ENCODE measurements at places on chromosomes 6 and 20. TPM values are rescaled to one million over a fixed set of nuclear protein-coding genes. Genes with fewer than 3 reads are reported as not detected.

Gene SLC22A3
- total RNA-seq: 189 TPM

Gene ARMH2
- not detected for total RNA-seq

Gene MAP7
- 1.2 TPM for total RNA-seq

Gene FIG4
- 22.4 TPM for total RNA-seq

Gene EPPIN
- total RNA-seq: not detected

Gene HMGA1
- 29.0 TPM for total RNA-seq

Gene CALHM4
- not detected for total RNA-seq

Gene NR2E1
- total RNA-seq: not detected

Gene WASF1
- 9.6 TPM for total RNA-seq

- no peak for DNase-seq
Measured at GRCh38 chr20:13929836-13930235, 60.6 kb downstream of the SEL1L2 start.

DNA sequence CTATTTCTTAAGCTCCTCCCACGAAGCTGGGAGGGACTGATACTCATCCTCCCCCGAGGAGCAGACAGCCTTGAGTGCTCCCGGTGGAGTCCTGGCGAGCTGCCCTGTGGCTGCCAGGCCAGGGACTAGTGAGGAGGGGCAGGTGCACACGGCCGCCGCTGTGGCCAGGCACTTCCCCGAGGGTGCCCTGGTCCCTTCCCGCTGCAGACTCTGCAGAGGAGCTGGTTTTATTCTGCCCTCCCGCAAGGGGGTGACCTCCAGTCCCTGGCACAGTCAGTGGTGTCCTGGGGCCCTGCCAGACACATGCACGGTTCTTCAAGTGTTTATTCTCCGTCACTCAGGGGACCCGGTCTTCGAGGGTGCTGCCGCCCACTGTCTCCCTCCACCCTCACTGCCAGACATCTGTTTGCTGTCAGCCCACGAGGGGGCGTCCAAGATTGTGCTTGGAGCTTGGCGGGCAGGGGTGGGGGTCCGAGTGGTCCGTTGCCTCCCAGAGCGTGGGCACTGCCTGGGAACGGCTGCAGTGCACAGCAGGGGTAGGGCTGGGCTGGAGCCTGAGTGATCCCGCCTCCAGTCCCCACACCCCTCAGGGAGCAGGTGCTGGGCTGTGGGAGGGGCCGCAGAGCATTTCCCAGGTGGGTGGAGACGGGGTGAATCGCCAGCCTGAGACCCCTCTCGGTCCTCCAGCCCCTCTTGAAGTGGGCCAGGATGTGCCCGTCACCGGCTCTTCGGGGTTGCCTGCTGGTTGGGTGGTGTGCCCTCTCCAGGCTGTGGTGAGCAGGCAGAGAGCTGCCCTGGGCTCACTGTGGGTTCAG, 3.1 kb upstream of the CABLES2 start:
- no peak for DNase-seq

- DNase-seq: no peak
Measured at GRCh38 chr6:90261801-90262200, 34.8 kb downstream of the BACH2 start.

DNA sequence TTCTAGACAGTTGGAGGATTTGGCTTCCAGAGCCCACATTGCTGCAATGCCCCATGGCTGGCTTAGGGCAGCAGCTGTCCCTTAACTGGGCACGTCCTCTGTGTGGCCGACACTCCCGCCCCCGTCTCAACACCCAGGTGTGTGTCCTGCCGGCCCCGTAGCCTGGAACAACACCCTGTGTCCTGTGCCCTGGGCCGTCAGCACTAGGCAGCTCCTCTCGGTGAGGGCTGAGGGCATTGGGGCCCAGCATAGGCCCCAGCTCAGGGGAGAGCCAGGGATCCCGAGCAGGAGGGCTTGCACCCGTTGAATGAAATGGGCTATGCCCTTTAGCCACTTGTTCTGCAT, 121.0 kb downstream of the CDH4 start:
- no peak for DNase-seq

DNA sequence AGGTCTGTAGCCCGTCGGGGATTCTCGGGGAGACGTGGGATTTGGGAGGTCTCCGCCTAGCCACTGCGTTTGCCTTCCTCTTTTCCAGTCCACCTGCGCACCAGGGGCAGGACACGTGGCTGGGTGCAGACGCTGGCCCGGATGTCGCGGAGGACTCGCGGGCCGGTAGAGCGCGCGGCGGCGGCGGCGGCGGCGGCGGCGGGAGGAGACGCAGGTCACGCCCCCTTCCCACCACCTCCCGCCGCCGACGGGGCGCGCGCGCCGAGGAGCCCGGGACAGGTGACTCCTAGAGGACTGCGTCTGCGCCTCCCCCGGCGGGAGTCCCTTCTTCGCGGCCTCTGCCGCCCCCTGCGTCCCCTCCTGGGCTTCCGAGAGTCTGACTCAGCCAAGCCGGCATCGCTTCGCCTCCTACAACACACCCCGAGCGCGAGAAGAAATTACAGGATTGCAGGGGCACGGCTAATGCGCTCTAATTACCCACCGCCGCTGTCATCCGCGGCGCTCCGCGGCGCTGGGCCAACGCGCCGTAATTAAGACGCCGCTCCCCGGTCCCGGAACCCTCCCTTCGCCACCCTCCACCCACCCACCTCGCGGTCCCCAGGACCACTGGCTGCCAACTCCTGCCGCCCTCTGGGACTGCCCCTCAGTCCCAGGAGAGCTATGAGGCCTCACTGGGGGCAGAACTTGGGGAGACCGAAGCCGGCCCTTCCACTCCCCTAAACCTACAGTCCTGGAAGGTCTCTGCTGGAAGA, 124.5 kb downstream of the MRPL14 start:
- no peak for DNase-seq

- no peak for DNase-seq
Measured at GRCh38 chr6:139146317-139146726, 11.4 kb downstream of the HECA start.

- no peak for DNase-seq
Measured at GRCh38 chr6:13466304-13467215, 20.8 kb downstream of the GFOD1 start.

- no peak for DNase-seq
Measured at GRCh38 chr20:33027769-33028751, 3.4 kb upstream of the BPIFB6 start.

DNA sequence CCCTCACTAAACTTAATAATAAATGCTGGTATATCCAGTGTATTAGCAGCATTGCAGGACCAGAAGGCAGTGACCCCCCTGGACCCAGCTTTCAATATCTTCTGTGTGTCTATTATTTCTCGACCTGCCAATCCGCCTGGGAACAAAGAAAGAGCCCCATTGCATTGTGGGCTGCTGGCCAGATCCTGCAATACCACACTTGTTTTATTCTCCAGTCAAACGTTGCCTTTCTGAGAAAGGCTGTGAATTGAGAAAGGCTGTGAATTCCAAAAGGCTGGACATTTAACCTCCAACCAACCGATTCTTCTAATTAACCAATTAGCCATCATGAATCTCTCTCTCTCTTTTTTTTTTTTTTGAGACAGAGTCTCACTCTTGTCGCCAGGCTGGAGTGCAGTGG, 1.5 kb upstream of the MTO1 start:
- DNase-seq: no peak

- DNase-seq: no peak
Measured at GRCh38 chr6:30135147-30135546, 793 bp upstream of the TRIM40 start.

GRCh38 chr20:4476903-4477500, 244.7 kb upstream of the PRND start:
- DNase-seq: no peak

- no peak for DNase-seq
Measured at GRCh38 chr6:143880412-143880811, 16.1 kb downstream of the ZC2HC1B start.

DNA sequence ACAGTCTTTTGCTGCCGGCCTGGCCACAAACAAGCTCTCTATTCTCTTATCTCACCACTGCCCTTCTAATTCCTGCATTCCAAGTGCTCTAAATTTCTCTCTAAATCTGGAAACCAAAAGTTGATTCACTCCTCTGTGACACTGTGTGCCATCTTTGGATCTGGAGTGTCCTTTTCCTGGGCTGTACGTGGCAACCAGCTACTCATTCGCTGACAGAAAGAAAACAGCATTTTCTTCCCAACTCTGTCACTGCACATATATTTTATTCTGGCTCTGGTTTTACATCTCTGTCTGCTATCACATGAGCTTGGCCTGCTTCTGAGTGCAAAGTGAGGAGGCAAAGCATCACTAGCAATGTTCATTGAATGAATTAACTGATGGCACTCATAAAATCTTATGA, 397.2 kb upstream of the MAP3K7 start:
- no peak for DNase-seq

GRCh38 chr6:122315842-122316241, 83.6 kb upstream of the HSF2 start:
- DNase-seq: no peak

DNA sequence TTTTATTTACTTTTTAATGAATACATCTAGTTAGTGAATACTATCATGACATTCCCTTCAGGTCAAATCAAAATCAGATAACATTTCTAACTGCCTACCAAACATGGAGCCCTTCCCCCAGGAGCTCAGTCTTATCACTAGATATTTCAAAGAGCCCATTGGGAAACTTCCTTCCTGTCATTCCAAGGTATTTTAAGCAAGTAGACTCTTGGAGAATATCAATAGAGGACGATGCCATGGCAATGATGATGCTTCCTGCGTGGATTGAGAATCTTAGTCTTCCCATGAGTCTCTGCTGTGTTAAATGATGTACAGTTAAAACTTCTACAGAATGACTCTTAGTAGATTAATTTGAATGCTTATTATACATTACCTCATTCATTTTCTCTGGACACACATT, 384.9 kb downstream of the CENPW start:
- no peak for DNase-seq

GRCh38 chr20:63657260-63657936, 714 bp upstream of the RTEL1 start:
- no peak for DNase-seq

- DNase-seq: no peak
Measured at GRCh38 chr20:46464451-46464850, 48.9 kb downstream of the ZNF334 start.

GRCh38 chr6:23370051-23370450, 756.0 kb upstream of the NRSN1 start:
- DNase-seq: no peak

DNA sequence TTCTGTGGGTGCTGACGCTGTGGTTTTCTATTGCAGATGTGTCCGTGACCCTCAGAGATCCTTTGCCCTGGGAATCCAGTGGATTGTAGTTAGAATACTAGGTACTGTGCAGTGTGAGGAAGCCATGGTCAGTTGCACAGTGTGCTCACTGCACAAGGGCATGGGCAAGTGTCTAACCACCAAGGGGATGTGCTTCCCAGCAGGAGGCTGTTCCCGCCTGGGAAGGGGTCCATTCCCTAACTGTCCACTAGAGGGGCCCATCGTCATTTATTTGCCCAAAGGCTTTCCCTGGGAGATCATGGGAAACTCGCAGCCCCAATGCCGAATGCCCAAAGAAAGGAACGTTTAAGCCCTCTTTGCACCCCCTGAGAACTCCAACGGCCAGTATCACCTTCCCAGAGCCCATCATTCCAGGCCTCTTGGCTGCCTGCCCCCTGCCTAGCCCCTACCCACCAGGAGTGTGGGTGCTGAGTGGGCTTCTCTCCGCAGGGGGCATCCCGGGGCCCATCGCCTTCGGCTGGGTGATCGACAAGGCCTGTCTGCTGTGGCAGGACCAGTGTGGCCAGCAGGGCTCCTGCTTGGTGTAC, 26.2 kb downstream of the SLCO4A1 start:
- DNase-seq: peak; percentile 85

DNA sequence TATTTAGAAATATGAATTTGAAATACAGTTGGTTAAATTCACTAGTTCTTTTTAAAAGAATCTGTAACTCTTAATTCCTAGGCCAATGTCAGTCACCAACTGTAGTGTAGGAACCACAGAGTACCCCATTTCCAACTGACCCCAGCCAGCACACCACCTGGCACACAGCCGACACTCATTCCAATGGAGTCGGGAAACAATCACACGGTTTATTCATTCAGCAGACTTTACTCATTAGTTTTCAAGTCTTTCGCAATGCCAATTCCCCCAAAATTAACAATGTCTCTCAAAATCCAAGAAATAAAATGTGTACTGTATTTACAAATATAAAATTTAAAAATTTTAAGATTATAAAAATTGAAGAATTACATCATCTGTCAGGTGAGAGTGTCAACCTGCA, 13.5 kb downstream of the ARG1 start:
- DNase-seq: no peak

- no peak for DNase-seq
Measured at GRCh38 chr6:80465513-80465912, 359.0 kb downstream of the BCKDHB start.

DNA sequence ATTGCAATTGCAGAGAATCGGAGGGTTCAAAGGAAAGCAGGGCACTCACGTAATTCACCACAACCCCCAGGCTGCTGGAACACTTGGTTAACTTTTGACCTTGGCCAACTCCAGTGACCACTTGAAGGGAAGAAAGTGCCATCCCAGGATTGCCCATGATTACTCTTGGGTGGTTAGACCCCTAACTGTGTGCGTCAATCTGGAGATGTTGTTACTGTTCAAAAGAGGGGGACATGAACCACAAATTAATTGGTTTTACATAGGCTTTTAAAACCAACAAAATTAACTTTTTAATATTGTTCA, 50.1 kb upstream of the NCOA3 start:
- no peak for DNase-seq

DNA sequence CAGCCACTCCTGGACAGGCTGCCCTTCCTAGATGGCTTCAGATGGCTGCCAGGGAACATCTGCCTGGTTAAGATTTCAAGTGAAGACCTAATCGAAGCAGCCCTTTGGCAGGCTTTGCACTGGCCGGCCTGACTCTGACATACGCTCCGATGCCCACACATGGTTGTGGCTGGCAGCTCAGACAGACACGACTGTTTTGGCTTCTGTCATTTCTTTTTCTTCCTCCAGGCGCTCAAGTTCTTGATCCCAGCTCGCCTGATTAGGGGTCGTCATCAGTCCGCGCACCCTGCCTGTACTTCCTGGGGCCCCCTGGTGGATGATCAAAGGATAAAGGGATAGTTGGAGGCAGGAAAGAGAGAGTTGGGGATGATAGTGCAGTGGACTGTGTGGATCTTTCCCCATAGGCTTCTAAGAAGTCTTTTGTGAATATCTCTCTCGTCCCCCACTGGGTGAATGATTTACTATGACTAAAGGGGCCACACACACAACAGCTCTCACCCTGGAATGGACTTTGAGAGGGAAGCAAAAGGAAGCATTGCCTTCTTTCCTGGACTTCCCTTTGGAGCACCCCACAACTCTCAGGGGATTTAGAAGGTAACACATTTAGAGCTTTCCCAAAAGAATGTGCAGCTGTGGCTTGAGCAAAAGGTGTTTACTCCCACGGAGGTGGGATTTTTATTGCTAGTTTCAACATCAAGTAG, 21.4 kb upstream of the TRAM2 start:
- DNase-seq: peak; percentile 70

DNA sequence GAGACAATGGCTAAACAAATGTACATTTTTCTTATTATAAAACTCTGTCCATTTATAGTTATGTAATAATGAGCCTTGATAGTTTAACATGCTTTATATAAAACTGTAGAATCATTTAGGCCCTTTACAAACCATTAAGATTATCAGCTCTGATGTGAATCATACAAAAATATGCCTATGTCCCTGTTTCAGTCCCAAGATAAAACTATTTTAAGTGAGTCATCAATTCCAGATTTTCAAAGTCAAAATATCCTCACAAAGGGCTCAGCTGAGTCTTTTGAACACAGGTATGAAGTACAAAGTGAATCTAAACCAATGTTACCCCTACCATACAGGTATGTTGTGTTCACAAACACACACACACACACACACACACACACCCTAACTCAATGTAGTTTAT, 88.0 kb downstream of the PTPRK start:
- no peak for DNase-seq
